ENCODE measurements at places on chromosomes 6 and 20.

DNA sequence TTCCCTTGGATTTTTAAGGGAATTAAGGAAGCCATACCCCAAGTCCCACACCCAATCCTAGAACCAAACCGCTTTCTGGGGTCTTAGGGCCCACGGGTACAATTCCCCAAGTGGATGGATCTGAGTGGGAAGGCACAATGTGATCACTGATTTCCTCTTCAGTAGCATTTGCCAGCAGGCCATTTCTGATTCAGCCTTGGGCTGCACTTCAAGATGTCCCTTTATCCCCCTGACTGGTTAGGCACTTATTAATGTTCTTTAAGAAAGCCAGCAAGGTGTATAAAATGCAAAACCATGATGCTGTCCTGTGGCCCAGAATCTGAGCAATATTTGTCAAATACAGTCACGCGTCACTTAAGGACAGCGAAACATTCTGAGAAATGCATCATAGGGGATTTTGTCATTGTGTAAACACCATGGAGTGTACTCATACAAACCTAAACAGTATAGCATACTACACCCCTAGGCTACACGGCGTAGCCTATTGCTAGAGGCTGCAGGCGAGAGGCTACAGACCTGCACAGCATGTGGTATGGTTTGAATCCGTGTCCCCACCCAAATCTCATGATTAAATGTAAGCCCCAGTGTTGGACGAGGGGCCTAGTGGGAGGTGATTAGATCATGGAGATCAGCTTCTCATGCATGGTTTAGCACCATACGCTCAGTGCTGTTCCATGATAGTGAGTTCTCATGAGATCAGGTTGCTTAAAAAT lies 234.2 kb downstream of the NRN1 start:
- no peak for DNase-seq

- DNase-seq: no peak
Observed at GRCh38 chr6:121885399-121886152, 450.1 kb downstream of the GJA1 start.

DNA sequence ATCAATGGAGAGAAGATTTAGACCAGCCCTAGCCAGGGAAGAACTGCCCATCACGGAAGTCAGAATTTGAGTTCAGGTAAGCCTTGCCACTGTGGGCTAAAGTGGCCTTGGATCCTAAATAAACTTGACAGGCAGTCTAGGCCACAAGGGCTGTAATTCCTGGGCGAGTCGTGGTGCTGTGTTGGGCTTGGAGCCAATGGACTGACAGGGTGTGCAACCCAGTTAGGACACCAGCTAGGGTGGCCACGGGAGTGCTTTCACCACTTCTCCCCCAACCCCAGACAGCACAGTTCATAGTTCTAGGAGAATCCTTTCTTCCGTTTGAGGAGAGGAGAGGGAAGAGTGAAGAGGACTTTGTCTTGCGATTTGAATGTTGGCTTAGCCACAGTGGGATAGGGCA lies 422.4 kb downstream of the DOK5 start:
- no peak for DNase-seq

DNA sequence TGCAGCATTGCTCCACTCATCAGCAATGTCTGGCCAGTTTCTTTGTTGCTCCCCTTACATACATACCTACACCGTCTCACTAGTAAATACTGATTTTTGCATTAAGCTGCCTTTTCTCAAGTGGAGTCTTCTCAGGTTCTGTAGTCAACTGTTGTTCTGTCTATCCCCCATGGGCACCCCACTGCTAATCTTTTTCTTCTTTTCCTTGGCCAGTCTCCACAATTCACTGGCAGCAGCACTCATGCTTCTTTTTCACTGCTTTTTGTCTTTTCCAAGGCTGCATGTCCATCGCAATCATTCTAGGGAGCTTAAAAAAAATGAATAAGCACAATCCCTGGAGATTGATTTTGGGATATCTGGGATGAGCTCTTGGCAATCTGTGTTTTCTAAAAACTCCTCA lies 10.3 kb upstream of the ERVFRD-1 start:
- DNase-seq: no peak

DNA sequence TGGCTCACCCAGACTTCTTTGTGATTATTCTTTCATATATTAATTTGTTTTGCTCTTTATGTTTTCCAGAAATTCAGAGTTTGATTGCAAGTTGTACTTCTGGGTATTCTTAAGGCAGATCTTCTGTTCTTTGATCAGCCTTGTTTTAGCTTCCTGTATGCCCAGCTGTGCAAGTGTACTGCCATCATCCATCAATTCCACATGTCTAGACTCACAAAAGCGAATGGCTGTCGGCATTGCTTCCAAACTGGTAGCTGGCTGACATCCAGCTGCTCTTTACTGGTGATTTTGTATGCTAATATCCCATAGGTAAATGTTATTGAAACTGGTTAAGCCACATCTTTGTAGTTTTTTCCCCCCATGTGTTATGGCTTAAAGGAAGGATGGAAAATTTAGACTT lies 1084.8 kb upstream of the CITED2 start:
- no peak for DNase-seq

GRCh38 chr6:159854959-159855358 lies 35.8 kb upstream of the MAS1 start:
- DNase-seq: no peak

DNA sequence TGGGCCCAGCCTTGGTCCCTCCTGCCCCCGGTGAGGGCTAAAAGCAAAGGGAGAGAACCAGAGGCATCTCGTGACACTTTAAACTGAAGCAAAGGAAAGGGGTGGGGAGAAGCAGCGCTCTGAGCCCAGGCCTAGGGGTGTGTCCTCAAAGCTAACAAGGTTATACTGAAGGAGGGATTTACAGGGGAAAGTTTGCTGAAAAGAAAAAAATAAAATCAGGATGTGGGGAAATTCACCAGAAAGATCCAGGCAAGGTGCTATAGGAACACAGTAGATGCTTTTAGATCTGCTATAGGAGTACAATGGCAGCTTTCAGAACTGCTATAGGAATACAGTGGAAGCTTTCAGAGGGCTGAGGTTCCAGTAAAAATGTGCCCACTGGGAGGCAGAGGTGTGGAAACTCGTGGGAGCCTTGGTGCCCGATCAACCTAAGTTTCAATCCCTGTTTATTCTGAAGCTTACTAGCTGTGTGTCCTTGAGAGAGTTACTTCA lies at the start of gene COL9A1:
COL9A1 (minus strand) TSS at position 51 of the 492 bp plus-strand sequence. CDS start 160 bp downstream, outside the sequence.
- DNase-seq: no peak

GRCh38 chr20:52736507-52736906 lies 235.7 kb upstream of the TSHZ2 start:
- DNase-seq: no peak

DNA sequence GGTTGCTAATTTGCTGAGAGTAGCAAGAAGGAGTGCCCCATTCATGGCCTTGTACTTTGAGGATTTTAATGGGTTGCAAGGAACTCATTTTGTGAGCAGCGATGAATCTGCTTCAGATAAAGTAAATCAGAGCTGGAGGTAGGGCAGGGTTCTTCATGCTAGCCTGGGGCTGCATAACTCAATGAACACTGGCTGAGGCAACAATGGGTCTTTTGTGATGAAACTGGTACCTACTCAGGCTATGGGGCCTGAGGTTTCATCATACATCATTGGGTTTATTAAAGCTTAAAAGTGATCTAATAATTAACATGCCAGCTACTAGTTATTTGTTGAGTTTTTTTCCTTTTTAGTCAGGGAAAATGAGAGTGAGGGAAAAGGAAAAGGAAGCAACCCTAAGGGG lies 106.9 kb downstream of the FAM50B start:
- DNase-seq: no peak

DNA sequence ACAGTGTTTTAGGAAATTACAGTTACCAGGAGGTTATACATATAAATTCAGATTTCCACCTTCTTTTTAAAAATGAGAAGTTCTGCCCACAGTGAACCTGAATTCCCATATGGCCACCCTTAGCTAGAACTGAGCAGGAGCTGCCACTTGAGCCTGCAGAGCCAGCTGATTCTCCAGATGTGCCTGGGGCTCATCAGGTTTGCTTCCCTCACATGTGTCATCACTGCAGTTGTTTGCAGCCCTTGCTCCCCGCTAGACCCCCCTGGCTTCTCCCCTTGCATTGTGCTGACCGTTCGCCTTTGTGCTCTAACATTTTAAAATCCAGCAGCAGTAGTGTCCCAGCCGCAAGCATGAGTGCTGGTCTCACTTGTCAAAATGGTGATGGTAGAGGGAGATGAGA lies 131.1 kb downstream of the UTRN start:
- no peak for DNase-seq

GRCh38 chr6:42821846-42822245 lies 40.0 kb downstream of the BICRAL start:
- no peak for DNase-seq

- peak; percentile 56 for DNase-seq
Observed at GRCh38 chr6:26087284-26088115, at the start of gene HFE. Gene HFE, plus strand, starts transcription at chr6:26087429. Its CDS starts 12 bp downstream, at chr6:26087441.

DNA sequence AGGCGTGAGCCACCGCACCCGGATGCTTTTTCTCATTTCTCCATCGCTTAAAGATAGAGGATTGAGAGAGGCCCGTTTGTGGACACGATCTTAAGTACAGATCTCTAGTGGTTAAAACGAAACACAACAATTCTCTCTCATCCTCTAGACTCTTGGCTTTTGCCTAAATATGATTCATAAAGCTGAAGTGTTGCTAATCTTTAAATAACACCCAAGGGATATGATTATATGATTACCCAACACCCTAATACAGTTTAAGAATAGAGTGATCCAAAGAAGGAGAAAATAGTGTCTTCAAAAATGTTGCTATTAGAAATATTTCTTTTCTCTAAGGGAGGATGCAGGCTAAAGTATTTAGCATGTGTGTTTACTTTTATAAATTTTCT lies 50.4 kb downstream of the MTHFD1L start:
- DNase-seq: peak; percentile 80

GRCh38 chr20:51381557-51381956 lies 161.0 kb downstream of the NFATC2 start:
- DNase-seq: no peak

DNA sequence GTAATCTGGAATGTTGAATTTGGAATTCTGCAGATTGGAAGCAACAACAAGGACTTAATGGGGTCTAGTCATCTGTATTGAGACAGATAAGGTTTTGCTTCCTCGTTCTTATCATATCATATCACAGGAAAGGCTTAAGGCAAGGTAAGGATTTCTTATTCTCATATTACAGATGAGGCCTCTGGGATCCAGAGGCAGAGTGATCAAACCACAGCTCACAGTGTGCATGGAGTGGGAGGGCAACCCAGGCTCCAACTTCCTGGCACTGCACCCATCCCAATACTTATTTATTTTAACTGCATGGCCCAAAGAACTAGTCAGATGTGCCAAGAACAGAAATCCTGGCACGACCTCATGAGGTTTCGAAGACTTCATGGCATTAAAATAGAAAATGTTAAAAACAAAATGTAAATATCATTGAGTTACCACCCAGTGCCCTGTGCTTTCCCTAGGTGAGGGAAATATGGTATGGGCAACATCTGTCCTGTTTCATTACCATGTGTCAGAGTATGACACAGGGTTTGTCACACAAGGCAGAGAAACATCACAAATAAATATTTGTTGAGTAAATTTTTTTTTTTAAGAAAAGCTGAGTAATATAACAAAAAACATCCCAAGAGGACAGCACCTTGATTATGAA lies 191.9 kb downstream of the ISM1 start:
- no peak for DNase-seq

GRCh38 chr6:151804585-151805285 lies 2.7 kb upstream of the ESR1 start:
- no peak for DNase-seq

GRCh38 chr20:52985687-52986086 lies 13.5 kb downstream of the TSHZ2 start:
- DNase-seq: no peak

DNA sequence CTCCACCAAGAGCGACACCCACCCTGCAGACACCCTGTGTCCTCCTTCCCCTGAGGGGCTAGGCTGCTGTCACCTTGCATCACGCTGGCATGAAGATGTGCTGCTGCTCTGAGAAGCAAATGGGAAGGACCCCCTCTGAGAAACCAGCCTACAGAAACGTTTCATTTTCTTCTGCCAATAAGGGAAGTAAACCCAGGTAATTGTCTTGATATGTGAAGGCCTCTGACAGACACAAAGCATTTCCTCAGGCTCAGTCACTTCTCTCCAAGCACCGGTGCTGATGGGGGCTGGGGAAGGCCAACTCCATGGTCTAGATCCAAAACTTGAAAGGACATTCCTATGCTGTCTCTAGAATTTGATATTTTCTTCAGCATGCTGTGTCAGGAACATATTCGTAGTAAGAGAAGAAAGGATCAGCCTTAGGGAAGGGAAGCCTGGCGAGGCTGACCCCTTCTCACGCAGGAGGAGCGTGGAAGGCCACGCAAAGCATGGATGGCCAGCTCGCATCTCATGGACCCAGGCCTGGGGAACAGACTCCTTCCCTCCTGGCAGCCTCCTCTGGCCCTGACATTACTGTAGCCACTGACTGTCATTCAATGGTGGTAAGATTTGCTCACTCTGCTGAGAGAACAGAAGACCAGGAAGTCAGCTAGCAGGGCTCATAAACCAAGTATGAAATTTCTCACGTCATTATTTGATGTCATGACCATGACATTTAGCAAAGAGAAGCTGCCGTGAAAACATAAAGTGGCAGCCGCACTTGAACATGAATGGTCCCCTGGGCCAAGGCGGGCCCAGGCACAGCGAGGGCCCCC lies 20.4 kb downstream of the ACSS1 start:
- no peak for DNase-seq

All from skin of body (tissue), 3 donors.